ENCODE measurements at places on chromosomes 16 and 17.
A peak's percentile ranks its signal among the peaks of the same experiment; 100 is the strongest.

DNA sequence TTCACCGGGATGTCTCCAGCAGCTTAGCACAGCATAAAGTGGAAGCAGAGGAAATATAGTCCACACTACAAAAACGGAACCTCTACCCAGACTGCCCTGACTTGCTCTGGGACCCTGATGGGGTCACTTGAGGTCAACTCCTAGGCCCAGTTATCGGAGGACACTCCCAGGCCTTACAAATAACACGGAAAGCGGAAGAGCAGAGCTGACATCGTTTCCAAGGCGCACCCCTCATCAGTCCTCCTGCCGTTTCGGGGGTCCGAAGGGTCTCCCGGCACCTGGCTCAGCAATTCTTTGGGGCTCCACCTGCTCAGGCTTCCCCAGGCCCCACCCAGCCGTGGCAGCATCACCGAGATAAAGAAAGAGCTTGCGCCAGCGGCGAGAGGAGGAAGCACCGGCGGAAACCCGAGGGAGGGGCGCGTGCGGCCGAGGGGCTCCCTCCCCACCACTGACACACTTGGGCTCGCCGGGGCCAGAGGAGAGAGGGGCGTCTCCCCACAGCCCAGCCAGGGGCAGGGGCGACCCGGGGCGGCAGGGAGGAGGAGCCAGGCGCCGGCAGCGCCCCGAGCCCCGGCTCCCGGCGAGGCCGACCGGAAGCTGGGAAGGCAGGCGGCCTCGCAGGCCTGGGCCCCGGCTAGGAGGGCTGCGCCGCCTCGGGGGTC, 727 bp downstream of the CORO7 start:
- DNase-seq = peak; percentile 53

DNA sequence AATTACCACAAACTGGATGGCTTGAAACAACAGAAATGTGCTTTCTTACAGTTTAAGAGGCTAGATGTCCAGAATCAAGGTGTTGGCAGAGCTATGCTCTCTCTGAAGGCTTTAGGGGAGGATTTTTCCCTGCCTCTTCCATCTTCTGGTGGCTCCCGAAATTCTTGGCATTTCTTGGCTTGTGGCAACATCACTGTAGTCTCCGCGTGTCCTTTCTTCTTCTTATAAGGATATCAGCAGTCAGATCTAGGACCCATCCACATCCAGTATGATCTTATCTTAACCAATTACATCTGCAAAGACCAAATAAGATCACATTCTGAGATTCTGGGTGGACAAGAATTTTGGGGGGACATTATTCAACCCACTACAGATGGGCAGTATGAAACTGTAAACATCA, 119.2 kb upstream of the PMFBP1 start:
- no peak for DNase-seq

- DNase-seq = peak; percentile 84
These were observed 56.8 kb downstream of the BEAN1 start for GRCh38 chr16:66483689-66484452.

DNA sequence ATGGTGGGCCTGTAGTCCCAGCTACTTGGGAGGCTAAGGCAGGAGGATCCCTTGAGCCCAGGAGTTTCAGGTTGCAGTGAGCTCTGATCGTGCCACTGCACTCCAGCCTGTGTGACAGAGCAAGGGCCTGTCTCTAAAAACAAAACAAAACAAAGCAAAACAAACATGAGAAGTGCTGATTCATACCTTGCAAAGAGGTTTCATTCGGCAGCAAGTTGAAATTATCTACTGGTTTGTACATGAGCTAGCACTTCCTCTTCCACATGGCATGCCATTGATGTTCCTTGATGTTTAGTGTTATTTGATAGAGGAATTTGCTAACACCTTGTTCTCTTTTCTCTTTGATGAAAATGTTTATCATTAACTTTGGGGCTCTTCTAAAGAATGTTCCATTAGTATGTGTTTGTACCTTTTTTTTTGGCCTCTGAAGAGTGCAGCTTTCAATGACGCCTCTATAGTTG, 50.6 kb downstream of the SPECC1 start:
- no peak for DNase-seq

GRCh38 chr17:78387977-78388941, 9.8 kb downstream of the PGS1 start:
- peak; percentile 62 for DNase-seq

DNA sequence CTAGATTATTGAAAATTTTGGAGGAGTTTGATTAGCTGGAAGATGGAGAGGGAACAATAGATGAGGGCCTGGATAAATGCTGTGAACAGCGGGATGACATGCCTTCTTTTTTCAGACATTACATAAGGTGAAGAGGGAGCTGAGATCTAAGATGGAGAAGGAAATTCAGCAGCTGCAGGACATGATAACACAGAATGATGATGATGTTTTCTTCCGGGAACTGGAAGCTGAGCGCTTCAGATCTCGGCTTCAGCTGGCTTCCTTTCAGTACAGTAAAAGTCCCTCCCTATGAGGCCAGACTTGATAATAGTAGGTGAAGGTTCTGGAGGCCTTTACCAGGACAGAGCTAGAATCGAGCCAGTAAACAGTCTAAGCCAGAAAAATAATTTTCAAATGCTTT, 30.7 kb downstream of the CEP95 start:
- DNase-seq = no peak

DNA sequence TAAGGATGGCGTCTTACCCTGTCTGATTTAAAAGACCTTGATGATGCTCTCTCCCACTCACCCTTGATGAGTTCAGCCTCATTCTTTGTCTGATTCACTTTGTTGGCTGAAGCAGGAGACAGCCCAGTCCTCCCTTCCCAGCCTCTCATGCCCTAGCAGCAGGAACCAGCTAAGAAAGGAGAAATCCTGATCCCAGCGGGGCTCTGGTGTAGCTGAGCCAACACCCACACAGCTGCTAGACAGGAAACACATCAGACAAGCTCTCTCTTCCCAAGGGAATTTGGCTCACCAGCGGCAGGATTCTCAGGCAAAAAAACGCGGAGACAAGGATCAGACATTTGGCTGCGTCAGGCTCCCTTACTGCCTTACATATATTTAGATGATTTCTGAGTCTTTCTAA, 211.5 kb downstream of the CDH11 start:
- no peak for DNase-seq

DNA sequence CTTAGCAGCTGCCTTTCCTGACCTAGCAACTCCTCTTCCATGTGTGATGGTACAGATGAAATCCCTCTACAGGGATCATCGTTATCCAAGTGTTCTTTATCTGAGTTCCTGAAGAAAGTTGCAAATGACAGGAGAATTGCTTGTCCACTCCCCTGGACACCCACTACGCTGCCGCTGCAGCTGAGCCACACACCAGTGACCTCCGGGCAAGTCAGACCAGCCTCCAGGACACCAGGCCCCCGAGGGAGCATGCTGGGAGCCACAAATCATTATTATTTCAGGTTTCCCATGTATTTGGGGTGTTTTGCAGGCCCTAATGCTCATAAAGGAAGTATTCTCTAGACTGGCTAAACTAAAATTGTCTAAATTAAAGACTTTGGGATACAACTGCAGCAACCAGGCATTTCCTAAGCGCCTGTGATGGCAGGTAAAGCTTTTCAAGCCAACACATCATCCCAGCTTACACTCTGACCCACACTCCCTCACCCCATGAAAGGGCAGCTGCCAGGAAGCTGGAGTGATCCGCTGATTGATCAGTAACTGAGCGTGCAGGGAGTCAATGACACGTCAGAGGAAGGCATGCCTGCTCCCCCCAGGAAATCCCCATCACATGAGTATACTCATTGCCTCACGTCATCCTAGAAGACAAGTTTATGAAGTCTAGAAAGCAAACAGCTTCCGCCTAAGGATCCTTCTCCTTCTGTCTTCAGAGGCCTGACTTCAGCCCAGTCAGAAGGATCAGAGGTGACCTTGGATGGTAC, 14.4 kb downstream of the FA2H start:
- peak; percentile 60 for DNase-seq

GRCh38 chr17:74271901-74272561, 2.0 kb upstream of the DNAI2 start:
- DNase-seq = no peak

GRCh38 chr17:29881256-29881655, 48.8 kb downstream of the SSH2 start:
- DNase-seq = no peak

DNA sequence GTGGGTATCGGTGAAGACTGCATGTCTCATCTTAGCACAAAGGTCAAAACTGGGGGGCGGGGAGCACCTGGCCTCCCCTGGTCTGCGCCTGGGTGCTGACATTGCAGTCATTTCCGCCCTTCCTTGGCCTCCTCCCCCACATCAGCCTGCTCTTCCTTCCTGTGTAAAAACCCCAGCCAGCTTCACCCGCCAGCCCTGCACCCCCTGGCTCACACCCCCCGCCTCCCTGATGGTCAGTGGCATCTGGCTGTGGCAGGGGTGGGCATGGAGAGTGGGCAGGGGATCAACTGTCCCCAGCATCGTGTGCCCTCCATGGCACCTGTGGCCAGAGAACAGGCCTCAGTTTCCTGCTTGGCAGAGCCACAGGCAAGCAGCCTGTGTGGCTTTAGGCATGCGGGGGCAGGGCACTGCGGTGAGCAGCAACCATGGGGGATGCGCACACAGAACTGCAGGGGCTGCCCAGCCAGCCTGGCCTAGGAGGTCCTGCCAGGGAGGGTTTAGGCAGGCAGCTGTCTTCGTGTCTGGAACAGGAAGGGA, 26.5 kb upstream of the LASP1NB start:
- peak; percentile 89 for DNase-seq

- DNase-seq = peak; percentile 50
These were observed 13.5 kb upstream of the DHRS13 start for GRCh38 chr17:28916302-28916934.

GRCh38 chr17:1197781-1198490, 18.2 kb upstream of the ABR start:
- DNase-seq = peak; percentile 86

GRCh38 chr16:87728026-87728425, 37.8 kb downstream of the KLHDC4 start:
- no peak for DNase-seq

DNA sequence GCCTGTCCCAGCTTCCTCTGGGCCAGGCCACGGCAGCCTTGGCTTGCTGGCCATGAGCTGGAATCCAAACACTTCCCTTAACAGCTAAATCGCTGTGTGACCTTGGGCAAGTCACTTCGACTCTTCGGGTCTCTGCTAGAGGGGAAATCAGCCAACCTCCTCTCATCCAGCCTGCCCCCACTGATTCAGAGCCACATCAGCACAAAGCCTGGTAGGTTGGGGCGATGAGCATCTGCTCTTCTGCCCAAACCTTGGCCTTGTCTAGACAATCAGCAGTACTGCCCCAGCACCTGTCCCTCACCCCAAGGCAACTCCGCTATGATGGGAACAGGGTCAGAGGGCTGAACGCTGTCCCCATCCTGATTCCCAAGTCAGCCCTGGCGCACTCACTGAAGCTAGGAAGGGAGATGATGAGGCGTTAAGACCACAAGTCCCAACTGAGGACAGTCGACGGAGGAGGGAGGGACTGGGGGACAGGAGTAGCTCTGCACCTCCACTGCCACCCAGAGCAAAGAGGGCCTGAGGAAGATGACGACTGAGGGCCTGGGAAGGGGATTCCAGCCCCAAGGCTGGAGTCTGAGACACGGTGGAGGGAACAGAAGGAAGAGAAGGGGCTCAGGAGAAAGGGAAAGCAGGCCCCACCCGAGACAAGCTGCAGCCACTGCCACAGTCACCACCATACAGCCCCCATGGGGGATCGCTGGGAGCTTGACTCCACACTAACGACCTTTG, 1.3 kb downstream of the CLUH start:
- DNase-seq = no peak

- DNase-seq = no peak
These were observed 991 bp downstream of the KPNA2 start for GRCh38 chr17:68036304-68037147.

- peak; percentile 49 for DNase-seq
These were observed 22.6 kb downstream of the ZNF213 start for GRCh38 chr16:3157229-3158025.

DNA sequence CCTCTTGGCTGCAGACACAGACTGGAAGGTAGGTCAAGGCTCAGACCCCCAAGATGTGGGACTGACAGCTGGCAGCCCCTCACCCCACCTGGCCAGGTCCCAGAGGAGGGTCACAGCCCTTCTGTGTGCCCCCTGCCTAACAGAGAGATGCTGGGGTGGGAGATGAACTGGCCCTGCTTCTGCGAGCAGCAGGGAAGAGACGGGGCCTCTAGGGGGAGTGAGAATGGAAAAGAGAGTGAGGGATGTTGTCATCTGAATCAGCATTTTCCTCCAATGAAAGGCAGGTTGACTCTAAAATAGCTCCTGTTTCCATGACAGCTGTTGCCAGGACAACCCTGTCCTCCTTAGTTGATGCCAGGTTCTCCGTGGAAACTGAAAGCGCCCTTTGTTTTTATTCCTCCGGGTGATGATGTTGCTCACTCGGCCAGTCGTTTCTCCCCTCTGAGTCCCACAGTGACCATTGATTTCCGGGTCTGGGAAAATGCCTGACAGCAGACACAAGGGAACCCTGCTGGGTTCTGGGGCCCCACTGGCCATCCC, 4.9 kb upstream of the NDRG4 start:
- DNase-seq = peak; percentile 92

- DNase-seq = peak; percentile 68
These were observed at the start of gene CTRB1 for GRCh38 chr16:75218256-75219076. TSS of gene CTRB1 (plus strand) at chr16:75218988. CDS start at chr16:75219008, 20 bp downstream.

DNA sequence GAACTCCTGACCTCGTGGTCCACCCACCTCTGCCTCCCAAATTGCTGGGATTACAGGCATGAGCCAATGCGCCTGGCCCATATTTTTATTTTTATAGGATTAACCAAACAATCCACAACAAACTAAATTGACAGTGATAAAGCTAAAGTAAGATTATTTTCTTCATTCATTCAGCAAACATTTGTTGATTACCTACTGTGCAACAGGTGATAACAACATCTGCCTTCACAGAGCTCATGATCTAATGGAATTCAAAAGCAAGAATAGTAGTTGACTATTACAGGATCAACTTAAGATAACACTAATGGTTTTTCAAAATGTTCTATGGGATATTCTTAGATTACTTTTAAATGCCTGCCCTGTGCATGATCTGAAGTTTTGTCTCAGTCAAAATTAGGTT, 37.8 kb downstream of the NQO1 start:
- DNase-seq = no peak

DNA sequence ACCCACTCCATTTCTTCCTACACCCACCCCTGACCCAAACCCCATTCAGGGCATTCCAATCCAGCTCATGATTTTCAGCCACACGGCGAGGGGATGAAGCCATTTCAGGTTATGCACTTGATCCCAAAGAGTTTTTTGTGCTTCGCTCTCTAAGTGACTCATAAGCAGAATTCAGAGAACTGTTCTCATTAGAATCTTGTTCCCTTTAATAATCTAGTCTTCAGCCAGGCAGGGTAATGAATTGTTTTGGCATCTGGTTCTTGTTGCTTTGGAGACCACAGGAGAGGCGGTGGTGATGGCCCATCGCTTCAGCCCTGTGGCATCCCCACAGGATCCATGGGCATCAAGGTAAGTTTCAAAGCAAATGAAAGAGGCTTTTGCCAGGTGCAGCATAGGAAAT, 4.8 kb upstream of the KRT31 start:
- DNase-seq = no peak

GRCh38 chr17:77513045-77513444, 372.3 kb downstream of the SEC14L1 start:
- no peak for DNase-seq

GRCh38 chr16:73068541-73069401, 20.8 kb upstream of the ZFHX3 start:
- no peak for DNase-seq

- no peak for DNase-seq
These were observed 7.4 kb upstream of the P2RX1 start for GRCh38 chr17:3923466-3924190.
